ENCODE measurements at places on chromosomes 1 and 21.

DNA sequence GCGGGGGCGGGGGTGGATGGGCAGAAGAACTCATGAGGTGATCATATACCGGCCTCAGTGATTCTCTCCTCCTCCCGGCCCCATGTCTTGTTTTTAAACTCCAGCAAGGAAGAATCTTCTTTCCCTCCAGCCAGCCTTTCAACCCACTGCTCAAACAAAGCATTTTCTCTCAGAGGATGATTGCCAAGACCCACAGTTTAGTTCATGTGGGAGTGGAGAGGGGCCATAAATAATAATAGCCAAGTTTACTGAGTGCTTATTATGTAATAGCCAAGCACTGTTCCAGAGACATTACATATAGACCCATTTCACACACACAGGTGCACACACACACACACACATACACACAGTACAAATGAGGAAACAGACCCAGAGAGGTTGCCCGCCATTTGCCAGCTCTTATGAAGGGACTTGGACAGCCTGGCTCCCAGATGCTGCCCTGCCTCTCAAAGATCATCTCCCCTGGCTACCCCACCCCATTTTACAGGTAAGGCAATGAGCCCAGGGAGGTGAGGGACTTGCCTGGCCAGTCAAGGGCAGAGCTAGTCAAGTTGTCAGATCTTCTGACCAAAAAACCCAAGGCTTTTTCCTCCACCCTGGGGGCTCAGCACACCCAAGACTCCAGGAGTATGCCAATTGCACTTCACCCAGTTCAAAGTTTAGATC, 18.0 kb upstream of the BCAR3 start:
- DNase-seq, result no peak

GRCh38 chr21:37045149-37045548, 27.7 kb downstream of the PIGP start:
- DNase-seq, result no peak

- DNase-seq, result no peak
These were observed 135.0 kb downstream of the FOXD2 start for GRCh38 chr1:47572731-47573430.

DNA sequence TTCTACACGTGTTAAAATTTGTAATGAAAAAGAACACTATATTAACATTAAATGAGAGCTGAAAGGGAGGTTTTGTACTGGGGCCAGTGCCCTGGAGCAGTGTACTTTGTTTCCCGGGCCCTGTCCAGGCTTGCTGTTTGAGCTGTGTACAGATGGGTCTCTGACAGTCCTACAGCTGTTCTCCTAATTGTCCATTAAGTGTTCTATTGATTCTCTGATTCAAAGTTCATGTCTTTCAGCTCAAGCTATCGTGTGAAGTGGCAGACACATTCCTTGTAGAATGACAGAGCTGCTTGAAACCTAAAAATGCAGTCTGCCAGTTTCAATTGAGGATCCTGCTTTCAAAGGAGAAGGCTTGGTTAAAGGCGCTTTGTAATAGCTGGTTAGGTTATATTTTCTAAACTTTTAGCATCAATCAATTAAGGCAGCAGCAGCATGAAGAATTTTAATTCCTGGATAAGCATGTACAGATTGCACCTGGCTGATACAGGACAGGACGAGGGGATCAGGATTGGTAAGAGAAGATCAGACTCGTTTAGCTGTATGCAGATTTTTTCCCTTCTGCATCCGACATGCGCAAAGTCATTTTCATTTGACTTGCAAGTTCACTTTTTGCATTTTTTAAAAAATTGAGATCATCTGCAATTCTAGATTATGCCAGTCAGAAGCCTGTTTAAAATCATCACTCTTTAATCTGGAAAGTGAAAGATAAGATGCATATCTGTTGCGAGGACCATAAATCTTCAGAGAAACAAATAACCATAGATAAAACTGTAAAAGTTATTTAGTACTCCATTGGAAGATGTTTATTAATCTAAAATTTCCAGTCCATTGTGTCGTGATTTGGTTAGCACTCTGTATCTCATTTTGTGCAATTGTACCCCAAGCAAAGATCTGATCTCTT, 98.5 kb downstream of the ATG4C start:
- DNase-seq, result no peak

GRCh38 chr1:153513023-153513422, 22.8 kb downstream of the S100A6 start:
- DNase-seq, result no peak

DNA sequence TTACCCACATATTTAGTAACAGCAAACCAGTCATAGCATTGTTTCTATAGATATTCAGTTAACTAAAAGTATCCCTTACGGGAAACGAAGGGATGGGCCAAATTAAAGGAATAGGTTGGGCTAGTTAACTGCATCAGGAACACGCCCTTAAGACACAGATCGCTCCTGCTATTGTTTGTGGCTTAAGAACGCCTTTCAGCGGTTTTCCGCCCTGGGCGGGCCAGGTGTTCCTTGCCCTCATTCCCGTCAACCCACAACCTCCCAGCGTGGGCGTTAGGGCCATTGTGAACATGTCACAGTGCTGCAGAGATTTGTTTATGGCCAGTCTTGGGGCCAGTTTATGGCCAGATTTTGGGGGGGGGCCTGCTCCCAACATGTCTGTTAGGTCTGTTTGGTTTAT, 14.7 kb downstream of the TNFRSF18 start:
- DNase-seq, result no peak

DNA sequence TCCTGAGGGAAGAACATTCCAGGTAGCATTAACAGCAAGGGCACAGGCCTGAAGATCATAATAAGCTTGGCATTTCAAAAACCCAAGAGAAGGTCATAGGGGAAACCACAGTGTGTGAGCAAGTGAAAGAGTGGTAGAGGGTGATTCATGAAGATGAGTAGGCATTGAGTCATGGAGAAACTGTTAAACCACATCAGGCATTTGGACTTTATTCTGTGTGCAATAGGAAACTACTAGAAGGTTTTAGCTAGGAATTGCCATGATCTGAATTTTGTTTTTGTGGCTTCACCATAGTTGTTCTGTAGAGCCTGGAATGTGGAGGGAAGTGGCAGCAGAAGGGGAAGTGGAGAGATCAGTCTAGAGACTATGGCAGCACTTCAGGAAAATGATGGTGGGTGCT, 359.0 kb upstream of the PTBP2 start:
- DNase-seq, result no peak

DNA sequence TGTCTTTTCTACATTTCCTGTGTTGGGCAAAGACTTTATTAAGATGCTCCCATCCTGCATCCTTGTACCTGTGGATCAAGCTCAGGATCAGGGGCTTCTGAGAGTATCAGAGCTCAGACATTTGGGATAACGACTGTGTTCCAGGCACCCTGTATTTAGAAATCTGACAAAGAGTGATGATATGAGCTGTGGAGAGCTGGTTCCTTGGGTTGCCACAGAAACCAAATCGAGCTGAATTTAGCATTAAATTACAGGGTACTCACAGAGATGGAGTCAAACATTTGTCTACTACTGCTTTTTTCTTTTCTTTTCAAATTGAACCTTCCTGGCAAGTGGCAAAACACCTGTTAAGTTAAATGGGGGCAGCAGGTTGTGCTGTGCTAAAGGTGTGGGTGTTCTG, 110.6 kb downstream of the XCL2 start:
- no peak for DNase-seq

GRCh38 chr1:10101929-10102328, 69.2 kb downstream of the UBE4B start:
- DNase-seq, result no peak

- DNase-seq, result peak; percentile 65
These were observed 2.7 kb downstream of the LRRC71 start for GRCh38 chr1:156922986-156923669.

DNA sequence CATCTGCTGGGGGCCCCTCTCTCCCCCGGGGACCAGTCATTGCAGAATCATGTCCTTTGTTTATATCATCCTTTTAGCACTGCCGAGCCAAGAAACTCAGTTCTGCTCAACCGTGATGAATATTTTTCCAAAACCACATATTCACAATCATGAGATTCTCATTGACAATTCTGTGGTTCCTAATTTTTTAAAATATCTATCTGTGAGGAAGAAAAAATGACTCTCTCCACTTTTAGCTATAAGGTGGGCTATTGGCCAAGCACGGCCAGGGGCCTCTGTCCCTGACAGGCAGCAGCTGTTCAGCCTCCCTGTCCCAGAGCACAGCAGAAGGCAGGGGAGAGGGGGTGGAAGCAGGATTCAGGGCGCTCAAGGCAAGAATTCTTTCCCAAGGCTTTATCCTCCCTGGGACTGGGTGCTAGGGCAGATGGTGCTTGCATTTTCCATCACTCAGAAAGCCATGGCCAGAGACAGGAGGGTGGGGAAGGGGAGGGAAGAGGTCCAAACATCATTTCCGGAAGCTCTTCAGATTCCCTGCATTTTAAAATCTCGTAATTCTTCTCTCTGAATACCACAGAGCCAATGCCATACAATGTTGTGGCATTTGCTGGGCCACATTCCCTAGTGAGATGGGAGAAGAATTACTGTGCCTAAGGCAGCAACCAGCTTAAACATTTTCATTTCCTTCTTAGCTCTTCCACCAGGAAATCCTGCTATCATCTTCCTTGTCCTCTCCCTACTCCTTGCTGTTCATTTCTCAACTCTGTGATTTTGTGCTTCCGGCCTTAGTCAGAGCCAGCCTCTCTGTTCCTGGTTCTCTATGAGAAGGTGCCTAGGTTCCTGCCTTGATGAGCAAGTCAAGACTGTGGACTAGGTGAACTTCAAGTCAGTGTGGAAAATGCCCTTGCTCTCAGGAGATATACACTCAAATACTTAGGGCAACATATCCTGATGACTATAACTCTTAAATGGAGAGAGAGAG, 60.3 kb downstream of the KCNJ6 start:
- no peak for DNase-seq

- no peak for DNase-seq
These were observed 79.0 kb downstream of the RASAL2 start for GRCh38 chr1:178172939-178173338.

DNA sequence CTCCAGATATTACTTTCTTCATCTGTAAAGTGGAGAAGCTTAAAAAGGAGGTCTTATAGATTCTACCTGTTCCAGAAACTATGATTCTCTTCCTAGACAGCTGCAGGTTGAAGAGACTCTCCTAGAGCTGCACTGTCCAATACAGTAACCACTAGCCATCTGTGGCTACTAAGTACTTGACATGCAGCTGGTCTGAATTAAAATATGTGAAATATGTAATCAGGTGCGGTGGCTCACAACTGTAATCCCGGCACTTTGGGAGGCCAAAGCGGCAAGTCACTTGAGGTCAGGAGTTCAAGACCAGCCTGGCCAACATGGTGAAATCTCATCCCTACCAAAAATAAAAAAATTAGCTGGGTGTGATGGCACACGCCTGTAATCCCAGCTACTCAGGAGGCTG, 15.8 kb downstream of the APP start:
- no peak for DNase-seq

- no peak for DNase-seq
These were observed 75.9 kb downstream of the GIPC2 start for GRCh38 chr1:78121710-78122109.

GRCh38 chr1:207306603-207307002, 14.9 kb upstream of the CD55 start:
- no peak for DNase-seq

DNA sequence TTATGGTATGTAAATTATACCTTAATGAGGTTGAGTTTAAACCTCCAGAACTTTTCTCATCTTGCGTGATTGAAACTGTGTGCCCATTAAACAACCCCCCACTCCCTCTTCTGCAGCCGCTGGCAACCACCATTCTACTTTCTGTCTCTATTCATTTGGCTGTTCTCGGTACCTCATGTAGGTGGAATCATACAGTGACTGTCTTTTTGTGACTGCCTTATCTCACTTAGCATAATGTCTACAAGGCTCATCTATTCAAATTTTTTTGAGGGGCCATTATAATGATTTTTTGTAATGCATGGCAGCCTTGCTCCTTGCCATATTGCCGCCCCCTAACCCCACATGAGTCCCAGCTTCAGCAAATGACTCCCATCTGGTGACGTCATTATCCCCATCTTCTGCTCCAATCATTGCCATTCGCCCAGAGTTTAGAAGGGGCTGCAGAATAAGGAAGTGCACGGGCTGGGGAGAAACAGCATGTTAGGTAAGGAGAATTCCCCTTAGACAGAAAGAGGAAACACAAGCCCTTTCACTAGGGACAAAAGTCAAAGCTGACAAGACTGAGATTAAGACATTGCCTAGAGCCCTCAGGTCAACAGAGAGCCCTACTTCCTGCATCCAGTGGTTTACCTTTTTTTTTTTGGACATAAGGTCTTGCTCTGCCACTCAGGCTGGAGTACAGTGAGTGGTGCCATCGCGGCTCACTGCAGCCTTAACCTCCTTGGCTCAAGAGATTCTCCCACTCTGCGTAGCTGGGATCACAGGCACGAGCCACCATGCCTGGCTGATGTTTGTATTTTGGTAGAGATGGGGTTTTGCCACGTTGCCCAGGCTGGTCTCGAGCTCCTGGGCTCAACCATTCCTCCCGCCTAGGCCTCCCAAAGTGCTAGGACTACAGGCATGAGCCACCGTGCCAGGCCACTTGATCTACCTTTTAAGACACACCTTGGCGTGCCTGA, 78.4 kb upstream of the ERRFI1 start:
- DNase-seq, result no peak

DNA sequence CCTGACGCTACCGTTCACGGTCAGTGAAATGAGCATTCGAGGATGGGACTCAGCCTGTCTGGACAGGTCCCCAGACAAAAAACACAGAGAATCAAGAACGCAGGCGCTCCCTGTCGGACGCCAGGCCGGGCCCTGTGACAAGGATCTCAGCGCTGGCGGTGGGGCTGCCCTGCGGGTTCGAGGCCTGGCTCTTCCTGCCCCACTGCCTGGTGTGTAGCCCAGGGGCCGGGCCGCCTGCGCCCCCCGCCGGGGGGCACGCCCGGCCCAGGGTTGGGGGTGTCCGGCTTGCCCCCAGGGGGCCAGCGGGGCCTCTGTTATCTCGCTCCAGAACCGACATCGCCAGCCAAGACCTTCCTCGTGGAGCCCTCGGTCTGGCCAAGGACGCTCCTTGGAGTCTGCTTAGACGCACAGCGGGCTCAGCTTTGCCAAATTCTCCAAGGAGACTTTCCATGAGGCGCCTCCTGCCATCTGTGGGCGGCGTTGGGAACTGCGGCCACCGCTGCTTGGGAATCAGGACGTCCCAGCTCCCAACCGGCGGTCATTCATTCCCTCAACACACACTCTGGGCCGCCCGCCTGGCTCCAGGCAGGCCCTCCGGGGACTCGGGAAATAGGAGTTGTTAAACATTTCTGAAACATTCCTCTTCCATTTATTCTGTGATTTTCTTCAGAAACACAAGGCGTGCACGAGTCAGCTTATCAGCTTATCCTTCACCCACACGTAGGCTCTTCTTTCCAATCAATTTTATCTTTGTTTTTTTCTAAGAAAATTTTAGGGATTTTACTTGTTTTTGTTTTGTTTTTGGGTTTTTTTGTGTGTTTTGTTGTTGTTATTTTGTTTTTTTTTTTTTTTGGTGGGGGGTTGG, 11.3 kb upstream of the RIPK4 start:
- peak; percentile 57 for DNase-seq

DNA sequence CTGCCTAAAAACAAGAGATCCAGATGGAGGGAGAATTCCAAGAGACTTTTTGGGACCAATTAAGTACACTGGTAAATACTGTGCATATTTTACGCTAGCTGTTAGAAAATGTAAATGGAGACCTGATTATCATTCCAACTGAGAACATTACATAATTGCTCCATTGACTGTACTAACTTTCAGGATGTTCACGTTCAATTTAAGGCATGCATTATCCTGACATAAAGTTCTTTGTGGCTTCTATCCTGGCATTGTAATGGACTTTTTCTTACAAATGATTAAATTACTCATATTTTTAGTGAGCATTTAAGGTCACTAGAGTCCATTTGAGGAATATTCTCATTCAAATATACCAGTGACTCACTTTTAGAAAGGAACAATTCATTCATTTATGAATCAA, 883.3 kb upstream of the TMPRSS15 start:
- DNase-seq, result no peak
